ENCODE measurements at places on chromosomes 13 and 19. TPM values are rescaled to one million over a fixed set of nuclear protein-coding genes. Genes with fewer than 3 reads are reported as not detected.

CAMSAP3 gene
- not detected for polyA plus RNA-seq

NANOS2 gene
- polyA plus RNA-seq: not detected

BICRA gene
- 0.53 TPM for polyA plus RNA-seq

ZNF577 gene
- 8.3 TPM for polyA plus RNA-seq

OR7A17 gene
- not detected for polyA plus RNA-seq

DKKL1 gene
- 0.26 TPM for polyA plus RNA-seq

RNF17 gene
- polyA plus RNA-seq: not detected

NLRP7 gene
- polyA plus RNA-seq: not detected

DNA sequence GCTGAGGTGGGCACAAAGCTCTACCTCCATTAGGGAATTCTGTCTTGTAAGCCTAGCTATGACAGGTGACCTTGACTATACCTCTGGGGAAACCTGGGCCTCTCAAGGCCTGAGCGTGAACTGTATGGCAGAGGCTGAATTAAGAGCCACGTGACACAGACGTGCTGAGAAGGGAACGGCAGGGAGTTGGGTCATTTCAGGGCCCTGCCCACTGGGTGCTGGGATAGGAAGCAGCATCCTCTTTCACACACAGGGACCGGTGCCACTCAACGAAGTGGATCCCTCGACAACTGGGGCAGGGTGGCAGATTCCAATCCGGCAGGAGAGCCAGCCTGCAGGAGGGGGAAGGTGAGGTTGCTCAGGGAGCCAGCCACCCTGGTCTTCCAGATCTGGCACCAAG is 9.2 kb downstream of the ASF1B start:
- no peak for DNase-seq

DNA sequence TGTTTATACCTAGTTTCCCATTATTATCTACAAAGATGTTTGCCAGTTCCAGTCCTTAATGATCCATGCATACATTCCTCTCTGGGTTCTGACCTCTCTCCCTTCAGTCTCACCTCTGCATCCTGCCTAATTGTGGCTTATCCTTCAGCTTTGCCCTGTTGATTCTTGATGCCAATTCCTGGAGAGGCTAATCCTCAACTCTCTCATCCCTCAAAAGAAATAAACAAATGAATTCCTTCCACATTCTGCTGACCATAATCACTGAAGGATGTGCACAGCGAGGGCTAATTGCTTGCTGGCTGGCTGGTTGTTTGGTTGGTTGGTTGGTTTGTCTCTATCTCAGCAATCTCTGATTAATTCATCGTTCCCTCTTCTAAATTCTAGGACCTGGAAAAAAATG is 113.8 kb downstream of the IRS2 start:
- DNase-seq: peak; percentile 27

GRCh38 chr13:96428911-96429310 is 339.0 kb downstream of the HS6ST3 start:
- no peak for DNase-seq

DNA sequence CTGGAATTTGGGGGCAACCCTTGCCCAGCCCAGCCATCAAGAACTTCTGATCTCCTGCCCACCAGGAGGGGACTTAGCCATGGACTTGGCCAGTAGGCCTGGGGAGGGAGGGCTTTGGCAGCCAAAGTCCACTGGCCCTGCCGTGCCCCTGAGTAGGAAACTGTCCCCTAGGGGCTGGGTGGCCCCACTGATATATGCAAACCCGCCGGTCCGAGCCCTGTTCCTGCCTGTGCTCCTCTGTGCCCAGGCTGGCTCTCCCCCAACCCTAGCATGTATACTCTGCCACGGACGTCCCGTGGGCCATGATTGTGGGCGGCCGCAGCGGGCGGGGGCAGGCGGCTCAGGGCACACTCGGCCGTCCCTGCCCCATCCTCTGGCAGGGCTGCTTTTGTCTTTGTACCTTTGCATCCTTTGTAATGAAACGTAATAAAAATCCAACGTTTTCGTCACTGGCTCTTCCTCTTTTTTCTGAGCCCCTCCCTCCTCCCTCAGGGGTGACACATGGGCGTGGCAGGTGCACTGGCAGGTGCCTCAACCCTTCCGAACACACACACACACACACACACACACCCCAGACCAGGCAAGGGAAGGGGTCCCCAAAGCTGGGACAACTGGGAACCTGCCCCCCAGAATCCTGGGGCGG is 9.1 kb downstream of the COMP start:
- no peak for DNase-seq

GRCh38 chr19:32919365-32919764 is 49.8 kb upstream of the SLC7A9 start:
- DNase-seq: no peak

DNA sequence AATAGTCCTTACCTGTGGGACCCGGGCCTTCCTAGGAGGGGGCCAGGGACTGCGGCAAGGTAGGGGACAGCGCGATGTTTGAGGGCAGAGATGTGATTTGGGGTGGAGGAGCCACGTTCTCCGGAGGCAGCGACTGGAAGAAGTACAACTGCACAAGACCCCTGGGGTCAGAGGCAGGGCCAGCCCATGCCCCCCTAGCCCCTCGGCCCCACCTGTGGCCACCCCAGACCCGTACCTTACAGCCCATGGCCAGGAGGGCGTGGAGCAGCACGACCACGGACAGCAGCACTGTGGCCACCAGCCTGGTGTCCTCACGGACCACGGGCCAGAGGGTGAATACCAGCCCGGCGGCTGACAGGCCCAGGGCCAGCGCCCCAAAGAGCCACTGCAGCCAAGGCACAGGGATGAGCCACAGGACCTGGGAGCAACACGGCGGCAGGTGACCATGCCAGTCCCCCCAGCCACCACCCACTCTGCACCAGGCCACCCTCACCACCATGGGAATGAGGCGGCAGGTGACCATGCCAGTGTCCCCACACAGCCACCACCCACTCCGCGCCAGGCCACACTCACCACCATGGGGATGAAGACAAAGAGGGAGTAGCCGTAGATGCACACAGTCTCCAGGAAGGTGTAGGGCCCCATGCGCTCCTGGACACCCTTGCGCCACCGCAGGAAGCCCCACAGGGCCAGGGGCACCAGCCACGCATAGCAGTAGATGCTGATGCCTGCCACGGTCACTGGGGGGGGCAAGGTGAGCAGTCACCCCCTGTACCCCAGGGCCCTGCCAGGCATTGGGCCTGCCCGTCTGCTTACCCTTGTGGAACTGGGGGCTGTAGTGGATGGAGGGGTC is 5.0 kb downstream of the YIPF2 start:
- no peak for DNase-seq

- no peak for DNase-seq
Observed at GRCh38 chr19:11540645-11541044, 2.0 kb downstream of the CNN1 start.

- no peak for DNase-seq
Observed at GRCh38 chr19:16575282-16575681, 3.1 kb upstream of the SLC35E1 start.

DNA sequence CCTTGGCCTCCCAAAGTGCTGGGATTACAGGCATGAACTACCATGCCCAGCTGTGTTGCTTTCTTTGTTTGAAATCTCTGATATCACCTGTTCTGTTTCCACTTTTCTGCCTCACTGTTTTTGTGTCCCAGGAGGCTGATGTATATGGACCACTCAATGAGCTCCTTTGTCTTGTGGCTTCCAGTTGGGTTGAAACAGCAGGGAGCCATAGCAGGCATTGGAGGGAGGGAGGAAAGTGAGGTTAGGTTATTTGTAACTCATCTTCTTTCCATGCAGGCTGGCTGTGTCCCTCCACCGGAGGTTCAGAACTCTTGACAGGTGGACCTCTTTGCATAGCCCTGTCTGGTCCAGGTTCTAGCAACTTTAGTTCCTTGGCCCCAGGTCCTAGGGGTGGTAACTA is 6.1 kb upstream of the CYP4F22 start:
- DNase-seq: no peak

GRCh38 chr19:2330632-2331284 is 2.3 kb downstream of the SPPL2B start:
- DNase-seq: no peak

GRCh38 chr13:73833325-73834070 is 300.7 kb downstream of the KLF12 start:
- DNase-seq: no peak

DNA sequence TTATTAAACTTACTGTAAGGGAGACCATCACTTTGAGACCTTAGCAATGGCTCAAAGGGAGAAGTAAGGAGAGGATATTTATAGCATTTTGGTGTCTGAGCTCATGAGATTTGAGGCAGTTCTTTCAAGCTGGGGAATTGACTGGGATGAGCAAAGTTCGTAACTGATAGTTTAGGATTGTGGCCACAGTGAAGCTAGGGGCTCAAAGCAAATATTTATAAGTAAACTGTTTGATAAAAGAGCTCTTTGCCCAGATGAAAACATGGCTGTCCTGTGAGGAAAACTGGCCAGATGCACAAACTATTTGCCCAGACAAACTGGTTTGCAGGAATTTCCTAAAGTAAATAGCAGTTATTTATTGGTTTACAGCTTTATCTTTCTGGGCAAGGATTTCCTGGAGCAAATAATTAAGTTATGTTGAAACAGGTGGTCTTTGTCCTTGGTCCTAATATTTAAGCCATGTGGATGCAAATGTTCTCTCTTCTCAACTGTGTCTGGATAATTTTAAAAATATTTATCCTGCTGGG is 59.7 kb upstream of the TMTC4 start:
- DNase-seq: no peak

DNA sequence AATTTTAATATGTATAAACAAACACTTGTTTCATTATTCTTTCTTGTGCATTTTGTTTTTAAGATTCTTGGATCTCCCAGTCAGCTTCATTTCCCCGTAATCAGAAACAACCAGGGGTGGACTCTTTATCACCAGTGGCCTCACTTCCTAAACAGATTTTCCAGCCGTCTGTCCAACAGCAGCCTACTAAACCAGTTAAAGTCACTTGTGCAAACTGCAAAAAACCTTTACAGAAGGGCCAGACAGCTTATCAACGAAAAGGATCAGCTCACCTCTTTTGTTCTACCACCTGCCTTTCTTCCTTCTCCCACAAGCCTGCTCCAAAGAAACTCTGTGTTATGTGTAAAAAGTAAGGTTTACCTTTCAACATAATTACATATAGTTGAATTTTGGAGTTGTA is 44.3 kb downstream of the ZMYM2 start:
- no peak for DNase-seq

GRCh38 chr13:46332772-46333171 is 54.3 kb downstream of the RUBCNL start:
- DNase-seq: no peak

GRCh38 chr13:70795484-70795883 is 687.2 kb upstream of the KLHL1 start:
- no peak for DNase-seq

GRCh38 chr13:28380319-28380718 is 114.6 kb downstream of the FLT1 start:
- no peak for DNase-seq

GRCh38 chr19:58551577-58552471 is 3.1 kb downstream of the CHMP2A start:
- DNase-seq: no peak

DNA sequence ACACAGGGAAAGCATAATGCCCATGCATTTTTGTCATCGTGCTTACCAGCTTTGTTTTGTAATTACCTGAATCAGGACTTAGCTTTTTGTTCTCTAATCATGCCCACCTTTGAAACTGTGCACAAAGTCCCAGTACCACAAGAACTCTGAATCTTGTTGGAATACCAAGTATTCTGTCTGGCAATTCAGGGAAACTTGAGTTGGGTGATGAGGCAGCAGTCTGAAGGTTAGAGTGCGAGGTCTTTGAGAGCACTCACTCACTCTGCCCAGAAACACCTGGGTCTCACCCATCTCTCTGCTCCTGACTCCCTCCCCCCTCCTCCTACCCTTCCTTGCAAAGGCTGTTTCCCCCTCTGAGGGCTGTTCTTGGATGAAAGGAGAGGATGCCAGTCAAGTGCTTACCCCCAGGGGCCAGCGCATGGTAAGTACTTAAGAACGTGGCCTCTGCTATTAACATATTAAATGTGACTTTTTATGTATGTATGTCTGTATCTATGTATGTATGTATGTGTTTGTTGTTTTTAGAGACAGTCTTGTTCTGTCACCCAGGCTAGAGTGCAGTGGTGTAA is 22.4 kb downstream of the SIPA1L3 start:
- no peak for DNase-seq

Measured in BJ (cell line).